Immature natural killer cell (primary cell): ENCODE measurements at places on chromosomes 7 and 10.

GRCh38 chr7:132097550-132098134 is 478.6 kb downstream of the PLXNA4 start:
- no peak for DNase-seq

DNA sequence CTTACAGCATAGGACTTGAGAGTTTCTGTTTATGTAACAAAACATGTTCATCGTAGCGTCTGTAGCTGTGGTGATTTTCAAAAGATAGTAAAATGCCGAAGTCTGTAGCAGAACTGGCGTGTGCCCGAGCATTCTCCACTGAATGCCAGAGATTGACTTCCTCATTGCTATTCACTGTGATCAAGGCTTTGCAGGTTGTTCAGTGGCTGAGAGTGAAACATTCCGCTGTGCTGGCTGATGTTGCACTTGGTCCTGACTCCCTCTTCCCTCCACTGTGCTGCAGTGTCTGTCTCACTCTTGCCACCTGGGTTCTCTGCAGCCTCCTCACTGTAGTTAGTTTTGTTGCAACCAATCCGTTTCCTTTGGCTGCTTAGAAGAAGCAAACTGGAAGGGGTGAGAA is 37.6 kb downstream of the FHIP2A start:
- no peak for DNase-seq

GRCh38 chr7:1576521-1577253 is 6.9 kb upstream of the PSMG3 start:
- DNase-seq: no peak

DNA sequence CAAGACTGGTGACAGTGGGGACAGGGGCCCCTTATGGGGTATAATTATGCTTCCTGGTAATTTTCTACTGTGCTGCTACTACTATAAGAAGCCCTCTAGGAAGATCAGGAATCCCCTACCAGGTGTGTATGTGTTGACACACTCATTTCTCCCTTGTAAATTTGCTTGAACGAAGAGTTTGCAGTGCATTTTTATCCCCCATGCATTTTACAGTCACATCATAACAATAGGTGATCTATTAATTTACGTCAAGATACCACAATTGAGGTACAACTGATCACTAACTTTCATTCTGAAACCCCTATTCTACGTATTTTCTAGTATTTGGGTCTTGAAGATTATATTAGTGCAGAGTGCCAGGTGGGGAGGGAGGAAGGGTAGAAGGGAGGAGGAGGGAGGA is 252.2 kb downstream of the NSUN6 start:
- DNase-seq: no peak

- no peak for DNase-seq
Observed at GRCh38 chr7:110867771-110868170, 223.2 kb upstream of the LRRN3 start.

DNA sequence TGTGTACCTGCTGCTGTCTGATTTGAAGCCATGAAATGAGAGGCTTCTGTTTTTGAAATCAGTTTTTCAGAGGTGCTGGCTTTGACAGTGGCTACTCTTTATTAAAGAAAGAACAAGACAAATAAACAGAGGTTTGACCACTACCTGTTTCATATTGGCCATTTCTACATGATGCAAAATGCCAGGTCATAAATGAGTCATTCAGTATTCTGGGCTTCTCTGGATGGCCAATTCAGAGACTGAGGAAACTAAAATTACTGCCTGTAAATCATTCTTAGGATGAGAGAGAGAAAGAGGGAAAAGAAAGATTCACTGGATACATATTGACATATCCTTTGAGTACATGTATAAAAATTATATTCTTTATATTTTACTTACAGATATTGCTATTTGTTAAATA is 303.3 kb upstream of the ETV1 start:
- DNase-seq: no peak

- DNase-seq: no peak
Observed at GRCh38 chr7:130894146-130894908, 160.3 kb upstream of the KLF14 start.

DNA sequence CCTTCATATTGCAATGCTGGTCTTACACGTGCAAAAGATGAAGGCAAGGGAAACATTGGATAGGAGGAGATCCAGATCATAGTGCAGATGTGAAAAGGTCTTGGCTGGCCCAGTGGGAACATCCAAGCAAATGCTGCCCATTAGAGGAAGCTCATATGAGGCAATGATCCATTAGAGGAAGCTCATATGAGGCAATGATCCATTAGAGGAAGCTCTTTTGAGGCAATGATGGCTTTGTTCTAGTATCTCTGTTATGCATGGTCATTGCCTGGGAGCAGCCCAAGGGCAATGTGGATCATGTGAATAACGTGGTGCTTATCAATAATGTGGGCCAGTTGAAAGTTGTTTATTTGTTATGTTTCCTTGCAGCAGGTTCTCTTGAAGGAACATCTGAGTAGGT is 37.8 kb downstream of the STEAP4 start:
- no peak for DNase-seq

GRCh38 chr10:84292502-84292901 is 35.9 kb upstream of the CCSER2 start:
- DNase-seq: no peak

- DNase-seq: no peak
Observed at GRCh38 chr7:49878089-49878488, 104.7 kb downstream of the VWC2 start.

DNA sequence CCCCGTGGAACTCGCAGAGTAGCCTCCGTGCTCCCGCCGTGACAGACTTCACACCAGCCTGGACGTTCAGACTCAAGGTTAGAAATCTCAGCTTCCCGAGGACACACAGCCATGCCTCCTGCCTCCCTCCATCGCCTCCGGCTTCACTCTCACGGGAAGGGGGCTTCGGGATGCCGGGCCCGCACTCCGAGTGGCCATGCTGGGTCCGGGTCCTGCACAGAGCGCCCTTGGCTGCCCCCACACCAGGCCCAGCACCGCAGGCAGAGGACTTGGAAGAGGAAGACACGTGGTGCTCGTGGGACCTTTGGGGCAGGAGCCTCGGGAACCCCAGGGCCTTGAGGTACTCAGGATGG is 89.8 kb downstream of the PDGFA start:
- DNase-seq: no peak

DNA sequence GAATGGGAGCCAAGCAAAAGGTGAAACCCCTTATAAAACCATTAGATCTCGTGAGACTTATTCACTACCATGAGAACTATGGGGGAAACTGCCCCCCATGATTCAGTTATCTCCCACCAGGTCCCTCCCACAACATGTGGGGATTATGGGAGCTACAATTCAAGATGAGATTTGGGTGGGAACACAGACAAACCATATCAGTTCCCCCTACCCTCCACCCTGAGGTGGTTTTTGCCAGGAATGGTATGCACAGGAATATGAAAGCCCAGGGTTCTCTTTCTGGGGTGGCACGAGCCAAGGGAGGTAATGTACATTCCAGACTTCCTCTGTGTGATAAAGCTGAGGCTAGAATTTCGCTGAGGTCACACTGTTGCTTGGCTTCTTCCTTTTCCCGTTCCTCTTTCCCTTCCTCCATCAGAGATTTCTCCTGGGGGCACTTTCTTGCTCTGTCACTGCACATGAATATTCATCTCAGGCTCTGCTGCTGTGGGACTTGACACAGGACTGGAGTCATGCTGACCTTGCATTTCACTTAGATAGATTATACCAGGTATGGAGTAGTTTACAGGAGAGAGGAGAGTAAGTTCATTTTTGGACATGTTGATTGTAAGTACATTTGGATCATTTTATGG is 347.0 kb upstream of the MTPN start:
- no peak for DNase-seq

- DNase-seq: no peak
Observed at GRCh38 chr7:101099969-101100781, 14.9 kb downstream of the TRIM56 start.

DNA sequence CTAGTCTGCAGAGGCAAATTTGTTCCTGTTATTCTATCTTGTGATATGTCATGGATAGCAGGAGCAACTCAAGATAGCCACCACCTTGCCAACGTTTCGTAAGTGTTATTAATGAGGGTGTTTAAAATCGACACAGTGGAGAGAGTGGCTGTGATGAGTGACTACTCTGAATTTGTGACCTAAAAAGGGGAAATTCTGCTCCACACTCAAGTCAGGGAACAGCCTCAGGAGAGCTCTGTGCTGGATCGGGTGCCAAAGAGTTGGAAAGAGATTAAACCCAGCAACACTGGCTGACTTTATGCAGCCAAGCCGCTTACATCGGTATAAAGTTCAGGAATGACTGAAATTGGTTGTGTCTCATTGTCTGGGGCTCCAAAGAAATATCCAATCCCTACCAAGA is 9.5 kb downstream of the TACC2 start:
- DNase-seq: no peak

GRCh38 chr7:24739306-24739705 is 18.0 kb downstream of the GSDME start:
- DNase-seq: no peak

DNA sequence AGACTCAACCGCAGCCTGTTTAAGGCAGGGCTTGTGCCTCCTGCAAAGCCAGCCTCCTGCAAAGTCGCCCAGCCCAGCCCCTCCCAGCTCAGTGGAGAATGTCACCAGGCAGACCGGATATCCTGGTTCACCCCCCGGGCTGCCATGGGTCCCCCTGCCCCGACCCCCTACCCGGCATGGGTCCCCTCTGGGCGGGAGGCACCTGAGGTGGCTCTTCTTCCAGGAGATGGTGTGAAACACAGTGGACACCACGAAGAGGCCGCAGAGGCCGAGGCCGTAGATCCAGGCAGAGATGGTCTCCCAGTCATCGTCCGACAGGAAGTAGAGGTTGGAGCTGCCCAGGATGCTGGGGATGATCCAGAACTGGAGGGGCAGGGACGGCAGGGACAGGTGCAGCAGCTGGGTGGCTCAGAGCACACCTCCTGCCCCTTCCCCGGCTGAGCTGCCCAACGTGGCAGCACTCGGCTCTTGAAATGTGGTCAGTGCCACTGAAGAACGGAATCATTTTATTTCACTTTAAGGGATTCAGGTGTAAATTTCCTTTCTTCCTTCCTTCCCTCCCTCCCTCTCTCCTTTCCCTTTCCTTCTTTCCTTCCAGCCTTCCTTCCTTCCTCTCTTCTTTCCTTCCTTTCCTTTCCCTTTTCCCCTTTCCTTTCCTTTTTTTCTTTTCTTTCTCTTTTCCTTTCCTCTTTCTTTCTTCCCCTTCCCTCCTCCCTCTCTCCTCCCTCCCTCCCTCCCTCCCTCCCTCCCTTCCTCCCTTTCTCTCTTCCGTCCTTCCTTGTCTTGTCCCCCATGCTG is 36.7 kb upstream of the RADIL start:
- no peak for DNase-seq
